ENCODE measurements at places on chromosomes 5 and 9.
A peak's percentile ranks its signal among the peaks of the same experiment; 100 is the strongest.

GRCh38 chr5:59123595-59124561, 541.0 kb downstream of the RAB3C start:
- DNase-seq: no peak

- DNase-seq: no peak
Observed at GRCh38 chr9:71795097-71795813, 26.9 kb upstream of the CEMIP2 start.

GRCh38 chr9:81465468-81466011, 223.8 kb downstream of the TLE1 start:
- DNase-seq: peak; percentile 16

DNA sequence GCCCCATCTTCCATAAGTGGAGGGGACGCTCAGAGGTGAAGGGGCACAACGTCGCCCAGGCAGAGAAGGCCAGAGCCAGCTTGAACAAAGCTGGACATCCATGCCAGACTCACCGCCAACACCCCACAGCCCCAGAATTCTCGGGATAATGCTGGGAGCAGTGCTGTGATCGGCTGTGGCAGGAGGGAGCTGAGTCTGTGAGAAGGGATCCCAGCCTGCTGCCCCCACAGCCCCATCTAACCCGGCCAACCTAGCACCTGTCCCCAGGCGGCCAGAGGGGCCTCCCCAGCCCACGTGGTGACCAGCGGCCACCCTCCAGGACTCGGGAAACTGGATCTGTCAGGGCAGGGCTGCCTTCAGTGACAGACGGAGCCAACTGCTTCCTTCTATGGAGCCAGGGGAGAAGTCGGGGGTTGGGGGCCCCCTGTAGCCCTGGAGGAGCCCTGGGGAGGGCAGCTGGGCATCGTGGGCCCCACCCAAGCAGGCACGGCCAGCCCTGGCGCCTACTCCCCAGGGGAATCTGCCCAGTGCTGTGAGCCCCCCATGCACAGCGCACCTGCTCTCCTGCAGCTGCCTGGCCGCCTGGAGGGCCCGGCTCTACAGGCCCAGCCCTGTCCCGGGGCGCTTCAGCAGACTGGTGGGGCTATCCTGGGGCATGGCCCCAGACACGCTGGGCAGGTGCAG, 6.0 kb downstream of the BRD3 start:
- no peak for DNase-seq

- DNase-seq: no peak
Observed at GRCh38 chr9:7287986-7288385, 511.6 kb downstream of the DMAC1 start.

GRCh38 chr9:137241490-137242268, 592 bp downstream of the TUBB4B start:
- DNase-seq: peak; percentile 37
